ENCODE measurements at places on chromosomes 7 and 10.

GRCh38 chr10:89025453-89025852, 34.9 kb downstream of the FAS start:
- no peak for DNase-seq

DNA sequence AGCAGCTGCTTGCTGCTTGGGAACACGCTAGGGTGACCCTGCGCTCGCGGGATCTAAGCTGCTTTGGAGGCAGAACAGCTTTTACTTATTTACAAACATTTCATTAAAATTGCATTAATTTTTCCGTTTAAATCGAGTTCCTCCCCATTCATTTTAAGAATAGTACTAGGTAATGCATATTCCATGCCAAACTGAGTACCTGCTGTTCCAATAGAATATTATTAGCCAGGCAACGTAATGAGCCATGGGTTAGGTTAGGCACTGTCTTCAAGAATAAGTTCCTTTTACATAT, 860 bp downstream of the EXOC6 start:
- DNase-seq: no peak

DNA sequence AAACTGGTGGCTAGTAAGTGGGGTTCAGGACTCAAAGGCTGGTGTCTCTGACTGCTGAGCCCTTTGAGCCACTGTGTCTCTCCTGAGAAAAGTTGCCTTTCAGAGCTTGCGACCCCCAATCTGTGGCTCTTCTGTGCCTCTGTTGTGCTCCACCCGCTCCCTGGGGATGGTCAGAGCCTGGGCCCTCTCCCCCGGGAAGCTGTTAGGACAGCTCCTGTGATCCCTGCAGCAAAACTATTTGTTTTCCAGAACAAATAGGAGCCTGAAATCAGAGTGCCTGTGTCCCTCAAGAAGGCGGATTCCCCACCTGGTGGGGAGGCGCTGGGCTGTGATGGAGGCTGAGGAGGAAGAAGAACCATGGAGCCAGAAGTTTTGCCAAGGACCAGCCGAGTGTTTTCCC, 56.4 kb upstream of the MXI1 start:
- no peak for DNase-seq

DNA sequence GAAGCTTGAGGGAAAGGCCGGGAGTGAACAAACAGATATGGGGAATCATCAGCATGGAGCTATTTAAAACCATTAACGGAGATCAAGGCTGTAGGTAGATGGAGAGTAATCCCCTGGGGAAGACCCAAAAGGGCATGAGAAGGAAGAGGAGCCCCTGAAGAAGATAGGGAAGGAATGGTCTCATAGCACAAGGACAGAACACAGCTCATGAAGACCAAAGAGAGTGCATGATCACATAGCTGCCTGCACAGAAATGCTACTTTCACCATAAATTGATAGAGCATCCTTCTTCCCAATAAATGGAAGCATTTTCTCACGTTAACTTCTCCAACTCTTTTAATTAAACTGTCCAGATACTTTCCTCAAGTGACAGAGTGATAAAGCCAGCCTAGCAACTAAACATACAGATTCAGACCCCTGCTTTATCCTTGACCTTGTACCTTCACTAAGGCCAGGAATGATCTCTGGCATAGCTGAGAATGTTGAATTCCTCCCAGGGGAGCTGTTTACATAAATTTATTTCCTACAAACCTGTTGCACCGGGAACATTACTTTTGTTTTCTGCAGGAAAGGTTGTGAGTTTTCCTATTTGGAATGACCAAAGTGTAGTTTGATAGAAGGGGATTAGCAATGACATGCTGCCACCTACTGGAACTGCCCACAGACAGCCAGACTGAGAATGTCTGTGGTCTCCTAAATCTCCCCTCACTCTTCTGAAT, 110.8 kb upstream of the LRGUK start:
- DNase-seq: no peak

DNA sequence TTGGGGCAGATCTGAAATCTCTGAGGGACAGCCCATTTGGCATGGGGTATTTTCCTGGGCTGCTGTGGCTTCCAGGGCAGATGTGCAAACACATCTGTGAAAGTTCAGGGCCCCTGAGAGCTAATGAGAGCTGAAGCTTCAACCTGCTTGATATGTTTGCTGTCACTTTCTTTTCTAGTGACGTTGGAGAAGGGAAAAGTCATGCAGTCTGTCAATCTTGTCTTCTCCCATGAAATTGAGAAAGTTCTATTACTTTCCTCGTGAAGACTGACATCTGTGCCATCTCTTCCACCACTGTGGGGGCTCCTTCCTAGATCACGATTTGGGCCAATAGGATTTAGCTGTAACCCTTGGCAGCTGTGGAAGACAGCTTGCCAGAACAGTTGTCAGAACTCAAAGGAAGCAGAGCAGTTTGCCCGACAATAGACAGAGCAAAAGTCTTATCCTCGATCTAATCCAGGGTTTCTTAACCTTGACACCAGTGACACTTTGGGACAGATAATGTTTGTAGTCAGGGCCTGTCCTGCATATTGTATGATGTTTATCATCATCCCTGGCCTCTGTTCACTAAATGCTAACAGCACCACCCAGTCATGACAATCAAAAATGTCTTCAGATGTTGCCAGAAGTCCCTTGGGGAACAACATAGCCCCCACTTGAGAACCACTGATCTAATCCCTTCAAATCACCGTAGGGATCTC, 586.5 kb downstream of the LRMDA start:
- no peak for DNase-seq

DNA sequence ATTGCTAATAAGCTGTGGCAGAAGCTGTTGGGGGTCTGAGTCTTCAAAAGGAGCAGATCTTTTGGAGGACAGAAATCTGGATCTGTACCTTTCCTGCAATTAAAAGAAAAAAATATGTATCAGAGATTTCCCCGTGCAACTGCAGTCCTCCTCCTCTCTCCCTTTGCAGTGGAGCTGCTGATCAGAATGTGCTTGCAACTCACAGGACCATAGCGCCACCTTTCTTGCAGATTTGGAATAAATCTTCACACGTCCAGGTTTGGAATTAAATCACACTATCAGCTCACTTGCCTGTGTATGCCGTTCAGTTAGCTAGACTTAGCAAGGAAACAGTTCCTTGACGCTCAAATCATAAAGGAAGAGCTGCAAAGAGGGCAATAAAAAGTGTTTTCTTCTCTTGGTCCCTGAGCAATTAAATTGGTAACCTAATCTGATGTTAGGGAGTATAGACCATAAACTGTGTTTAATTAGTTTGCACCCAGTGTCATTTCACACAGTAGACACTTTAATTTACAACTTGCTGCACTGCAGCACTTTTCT, 77.4 kb downstream of the PON1 start:
- DNase-seq: no peak
